ENCODE measurements at places on chromosomes 1 and 21.

DNA sequence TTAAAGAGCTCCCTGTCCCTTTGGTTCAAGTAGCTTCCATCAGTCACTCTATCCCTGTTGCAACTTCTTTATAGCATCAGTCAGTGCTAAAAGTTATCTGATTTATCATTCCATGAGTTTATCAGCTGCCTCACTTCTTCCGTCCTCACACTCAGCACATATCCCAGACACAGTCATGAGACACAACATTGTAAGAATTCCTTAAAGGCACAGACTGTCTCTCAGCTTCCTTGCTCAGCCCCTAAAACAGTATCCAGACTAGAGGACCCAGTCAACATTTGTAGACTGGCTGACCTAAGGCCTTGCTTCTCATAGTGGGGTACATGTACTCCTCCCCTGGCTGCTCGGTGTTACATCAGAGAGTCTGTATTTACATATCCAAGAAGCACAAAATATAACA is 164.9 kb upstream of the ADGRL2 start:
- no peak for DNase-seq

DNA sequence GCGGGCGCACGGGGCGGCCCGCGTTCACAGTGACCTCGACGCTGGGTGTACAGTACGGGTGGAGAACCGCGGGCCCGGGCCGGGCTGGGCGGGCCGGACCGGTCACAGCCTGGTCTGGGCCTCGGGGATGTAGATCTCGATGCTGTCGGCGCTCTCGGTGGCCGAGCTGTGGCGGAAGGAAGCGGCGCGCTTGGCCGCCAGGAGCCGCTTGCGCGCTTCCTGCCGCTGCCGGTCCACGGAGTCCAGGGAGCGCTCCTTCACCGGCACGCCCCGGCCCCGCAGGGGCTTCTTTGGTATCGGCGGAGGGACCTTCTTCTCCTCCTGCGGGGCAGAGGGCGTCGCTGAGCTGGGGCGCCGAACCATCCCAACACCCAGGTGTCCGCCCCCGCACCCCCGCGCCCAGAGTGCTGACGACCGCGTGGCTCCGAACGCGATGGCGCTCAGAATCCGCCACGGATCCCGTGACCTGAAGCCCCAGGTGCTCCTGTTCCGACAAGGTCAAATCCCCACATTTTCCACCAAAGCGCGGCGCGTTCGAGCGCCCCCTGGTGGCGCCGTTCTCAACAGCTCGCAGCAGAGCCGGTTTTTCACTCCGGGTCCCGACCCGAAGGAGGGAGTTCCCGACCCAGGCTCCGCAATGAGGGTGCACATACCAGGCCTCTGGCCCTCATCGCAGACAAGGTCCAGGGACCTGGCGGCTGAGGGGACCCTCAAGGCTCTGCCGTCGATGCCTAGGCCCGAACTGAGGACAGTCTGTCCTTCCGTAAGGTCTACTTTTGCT is 6.6 kb upstream of the SMIM12 start:
- peak; percentile 84 for DNase-seq

DNA sequence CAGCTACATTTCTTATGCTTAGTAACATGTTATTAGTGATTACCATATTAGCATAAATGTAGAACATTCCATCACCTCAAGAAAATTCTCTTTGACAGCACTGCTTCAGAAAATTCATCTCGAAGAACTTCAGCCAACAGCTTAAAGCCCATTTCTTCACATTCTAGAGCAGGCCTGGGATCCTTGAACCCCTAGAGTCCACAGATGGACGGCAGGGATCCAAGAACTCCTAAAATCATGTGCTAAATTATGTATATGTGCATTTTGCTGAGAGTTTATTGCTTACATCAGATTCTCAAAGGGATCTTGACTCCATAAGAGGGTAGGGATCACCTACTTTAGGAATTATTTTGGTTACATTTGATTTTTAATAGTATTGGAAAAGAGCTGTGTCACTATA is 76.2 kb upstream of the TEKT2 start:
- no peak for DNase-seq

DNA sequence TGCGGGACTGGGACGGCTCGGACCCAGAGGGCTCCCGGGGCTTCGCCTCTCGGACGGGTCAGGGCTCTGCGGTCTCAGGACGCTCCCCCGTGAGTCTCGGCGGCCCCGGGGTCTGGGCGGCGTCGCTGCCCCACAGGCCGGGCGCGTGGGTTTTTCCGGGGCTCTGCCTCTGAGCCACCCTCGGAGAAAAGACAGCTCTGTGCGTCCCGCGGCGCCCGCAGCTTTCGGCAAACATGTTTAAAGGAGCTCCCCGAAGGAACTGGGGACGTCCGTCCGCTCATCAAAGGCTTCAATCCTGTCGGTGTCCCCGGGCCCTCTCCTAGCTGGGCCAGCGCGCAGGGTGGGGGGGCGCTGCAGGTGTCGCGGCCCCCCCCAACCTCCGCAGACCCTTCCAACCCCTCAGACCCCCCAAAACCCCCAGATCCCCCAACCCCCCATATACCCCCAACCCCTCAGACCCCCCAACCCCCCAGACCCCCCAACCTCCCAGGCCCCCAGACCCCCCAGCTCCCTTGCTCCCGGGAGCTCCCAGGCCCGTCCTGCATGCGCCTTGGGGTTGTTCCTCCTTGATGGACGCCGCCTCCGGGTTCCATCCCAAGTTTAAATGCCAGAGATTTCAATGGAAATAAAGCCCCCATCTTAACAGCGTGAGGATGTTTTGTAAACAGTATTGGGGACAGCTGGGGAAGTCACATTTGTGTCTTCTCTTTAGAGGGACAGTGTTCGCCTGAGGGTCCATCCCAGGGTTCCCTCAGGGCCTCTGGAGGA is 996 bp upstream of the C1orf159 start:
- DNase-seq, result no peak

DNA sequence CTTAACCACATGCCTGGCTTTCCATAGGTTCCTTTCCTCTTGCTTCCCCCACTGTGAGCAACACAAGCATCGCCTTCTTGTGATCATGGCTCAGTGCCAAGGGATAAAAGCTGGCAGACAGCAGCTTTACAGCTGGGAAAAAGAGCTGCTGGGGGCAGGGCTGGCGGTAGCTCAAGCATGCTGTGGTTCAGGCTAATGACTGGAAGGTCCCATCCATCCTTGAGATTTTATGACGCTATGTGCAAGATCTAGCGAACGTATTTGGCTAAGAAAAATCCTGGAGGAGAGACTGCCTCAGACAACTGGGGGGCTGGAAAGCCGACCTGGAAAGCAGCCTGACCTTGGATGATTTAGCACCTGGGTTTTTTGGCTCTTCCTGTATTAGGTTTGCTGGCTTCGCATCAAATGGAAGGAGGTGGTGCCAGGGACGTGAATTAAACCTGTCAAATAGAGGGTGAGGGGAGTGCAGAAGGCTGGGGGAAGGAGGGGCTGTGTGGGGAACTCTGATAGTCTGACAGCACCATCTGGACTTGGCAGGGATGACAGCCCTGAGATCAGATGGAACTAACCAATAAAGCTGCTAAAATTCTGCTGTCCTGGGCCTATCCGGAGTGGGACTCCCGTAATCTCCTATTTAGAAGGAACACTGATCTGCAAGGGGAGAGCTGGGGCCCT is 34.8 kb downstream of the ZMYND12 start:
- DNase-seq, result no peak

DNA sequence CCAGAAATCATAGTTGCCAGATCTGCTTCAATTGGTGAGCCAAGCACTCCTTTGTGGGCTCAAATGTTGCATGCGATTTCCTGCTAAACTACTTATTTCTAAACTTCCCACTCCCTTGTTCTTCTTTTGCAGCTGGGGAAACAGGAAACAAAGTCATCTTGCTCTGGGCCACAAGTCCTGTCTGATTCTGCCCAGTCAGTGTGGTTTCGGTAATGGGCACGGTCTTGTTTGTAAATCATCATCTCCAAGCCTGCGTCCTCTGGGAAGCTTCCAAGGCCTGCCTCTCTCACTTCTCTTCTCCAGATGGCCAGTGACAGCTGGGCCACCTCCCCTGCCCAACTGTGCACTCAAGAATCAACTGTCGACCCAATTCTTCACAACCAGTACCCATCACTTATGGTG is 4.4 kb downstream of the S100A8 start:
- DNase-seq, result no peak

GRCh38 chr1:243848165-243848857 is 1.7 kb downstream of the AKT3 start:
- DNase-seq, result no peak

- peak; percentile 19 for DNase-seq
Measured at GRCh38 chr1:203131548-203132200, 4.1 kb downstream of the ADORA1 start.

DNA sequence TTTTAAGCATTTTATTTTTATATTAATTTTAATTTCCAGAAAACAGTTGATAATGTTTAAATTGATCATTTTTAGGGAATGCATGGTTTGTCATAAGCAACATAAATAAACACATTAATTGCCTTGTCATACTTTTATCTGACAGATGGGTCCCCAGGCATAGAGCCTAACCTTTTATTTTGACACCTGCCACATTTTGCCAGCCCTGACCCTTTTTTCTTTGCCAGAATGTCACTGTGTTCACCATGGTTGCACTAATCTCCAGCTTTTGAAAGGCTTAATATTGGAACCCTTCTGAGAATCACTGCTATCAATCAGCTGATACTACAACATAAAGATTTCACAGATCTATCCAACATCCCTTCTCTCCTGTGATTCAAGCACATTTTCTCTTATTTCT is 56.0 kb upstream of the DPYD start:
- DNase-seq, result no peak

- DNase-seq, result no peak
Measured at GRCh38 chr1:56545711-56546110, 33.7 kb downstream of the PLPP3 start.
